MCF 10A (cell line): ENCODE measurements at places on chromosomes 12 and 14.
A peak's percentile ranks its signal among the peaks of the same experiment; 100 is the strongest.

- DNase-seq = no peak
These were observed 4.2 kb downstream of the DDX51 start for GRCh38 chr12:132139912-132140311.

- DNase-seq = no peak
These were observed 6.8 kb upstream of the SLC38A2 start for GRCh38 chr12:46379352-46379751.

- peak; percentile 62 for DNase-seq
These were observed 20.6 kb downstream of the COX14 start for GRCh38 chr12:50132505-50133135.

GRCh38 chr12:96698521-96698920 is 208.5 kb upstream of the NEDD1 start:
- peak; percentile 20 for DNase-seq

DNA sequence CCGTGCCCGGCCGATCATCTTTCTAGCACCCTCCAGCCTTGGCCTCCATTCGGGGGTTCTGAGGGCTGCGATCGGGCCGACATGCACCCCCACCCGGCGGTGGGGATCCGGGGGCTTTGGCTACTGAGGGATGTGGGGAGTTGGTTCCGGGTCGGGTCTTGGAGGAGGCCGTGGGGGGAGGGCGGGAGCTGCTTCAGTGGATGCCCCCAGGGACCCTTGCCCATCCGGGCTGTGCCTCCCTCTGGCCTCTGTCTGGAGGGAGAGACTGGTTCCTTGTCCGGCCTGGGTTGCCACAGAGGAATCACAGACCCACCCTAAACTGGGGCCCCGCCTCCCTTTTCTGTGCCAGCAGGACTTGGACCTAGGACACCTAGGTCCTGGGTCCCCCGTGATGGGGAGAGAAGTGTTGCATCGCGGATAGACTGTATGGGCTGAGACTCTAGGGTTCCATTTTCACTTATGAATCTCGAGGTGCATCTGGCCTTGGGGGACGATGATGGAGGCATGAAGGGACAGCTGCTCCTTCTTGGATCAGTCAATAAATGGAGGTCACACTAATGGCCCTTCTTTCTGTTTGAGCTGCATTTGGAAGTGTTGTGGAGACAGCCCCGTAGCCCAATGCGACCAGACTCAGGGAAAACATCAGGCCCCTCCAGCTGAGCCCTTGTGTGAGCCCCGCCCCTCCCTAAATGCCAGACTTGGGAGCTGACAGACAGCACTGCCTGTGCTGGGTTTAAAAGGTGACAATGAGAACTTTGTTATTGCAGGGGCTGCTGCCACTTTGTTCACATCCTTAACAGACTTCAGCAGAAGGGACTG is 577 bp downstream of the DTX3 start:
- DNase-seq = no peak

DNA sequence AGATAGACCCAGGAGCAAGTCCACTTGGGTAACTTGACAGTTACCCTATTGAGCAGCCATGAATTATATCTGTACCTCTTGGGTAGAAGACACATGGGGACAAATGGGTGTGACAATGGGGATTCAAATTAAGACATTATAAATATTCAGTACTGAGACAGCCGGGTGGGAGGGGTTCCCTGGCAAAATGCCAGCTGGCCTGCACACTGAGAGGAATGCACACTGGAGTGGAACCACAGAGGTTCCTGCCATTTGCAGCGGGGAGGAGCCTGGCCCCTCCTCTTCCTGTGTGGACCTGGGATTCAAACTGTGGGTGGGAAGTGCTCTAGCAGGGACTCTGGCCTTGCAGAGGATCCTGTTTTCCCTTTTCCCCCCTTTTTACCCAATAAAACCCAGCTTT is 118.7 kb upstream of the CDKN3 start:
- no peak for DNase-seq

GRCh38 chr14:24959791-24960331 is 90.1 kb downstream of the STXBP6 start:
- DNase-seq = no peak

GRCh38 chr12:38386205-38386985 is 69.8 kb downstream of the ALG10B start:
- DNase-seq = peak; percentile 86

- peak; percentile 88 for DNase-seq
These were observed 14.7 kb upstream of the ZNF385A start for GRCh38 chr12:54398995-54399793.

GRCh38 chr12:106131676-106132075 is 7.1 kb downstream of the NUAK1 start:
- DNase-seq = no peak

- DNase-seq = no peak
These were observed 71.8 kb downstream of the CACNA1C start for GRCh38 chr12:2124466-2125023.

GRCh38 chr12:45434094-45434493 is 218.2 kb downstream of the ANO6 start:
- no peak for DNase-seq

- DNase-seq = no peak
These were observed 65.6 kb upstream of the CNOT2 start for GRCh38 chr12:70177631-70178030.

DNA sequence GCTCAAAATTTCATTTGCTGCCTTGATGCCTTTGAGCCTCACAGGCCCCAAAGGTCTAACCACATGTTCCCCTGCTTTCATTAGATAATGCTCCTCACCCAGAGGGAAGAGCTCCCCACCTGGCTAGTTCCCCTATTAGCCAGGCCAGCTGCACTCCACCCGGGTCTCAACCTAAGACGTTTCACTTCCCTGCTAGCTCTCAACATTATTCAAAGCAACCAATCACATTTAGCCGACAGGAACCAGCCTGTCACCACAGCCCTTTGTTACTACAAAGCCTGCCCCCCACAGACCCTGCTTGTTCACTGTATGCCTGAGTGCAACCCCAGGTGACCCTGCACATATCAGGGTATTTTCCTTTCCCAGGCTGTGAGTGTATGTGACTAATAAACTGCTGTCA is 78.6 kb downstream of the SLC15A5 start:
- DNase-seq = no peak

DNA sequence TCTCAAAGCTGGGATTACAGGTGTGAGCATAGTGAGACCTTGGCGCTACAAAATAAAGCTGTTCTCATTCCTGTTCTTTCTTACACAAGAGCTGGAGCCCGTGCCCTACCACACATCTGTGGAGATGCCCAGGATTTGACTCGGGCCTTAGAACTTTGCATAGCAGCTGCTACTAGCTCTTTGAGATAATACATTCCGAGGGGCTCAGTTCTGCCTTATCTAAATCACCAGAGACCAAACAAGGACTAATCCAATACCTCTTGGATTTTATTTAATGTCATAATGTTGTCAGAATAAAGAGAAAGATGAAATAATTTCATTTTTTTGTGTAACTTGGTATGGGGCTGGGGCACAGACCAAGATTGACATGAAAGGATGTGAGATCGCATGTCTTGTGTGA is 7.6 kb downstream of the PNP start:
- no peak for DNase-seq

GRCh38 chr12:15732341-15733061 is 56.7 kb downstream of the EPS8 start:
- no peak for DNase-seq

DNA sequence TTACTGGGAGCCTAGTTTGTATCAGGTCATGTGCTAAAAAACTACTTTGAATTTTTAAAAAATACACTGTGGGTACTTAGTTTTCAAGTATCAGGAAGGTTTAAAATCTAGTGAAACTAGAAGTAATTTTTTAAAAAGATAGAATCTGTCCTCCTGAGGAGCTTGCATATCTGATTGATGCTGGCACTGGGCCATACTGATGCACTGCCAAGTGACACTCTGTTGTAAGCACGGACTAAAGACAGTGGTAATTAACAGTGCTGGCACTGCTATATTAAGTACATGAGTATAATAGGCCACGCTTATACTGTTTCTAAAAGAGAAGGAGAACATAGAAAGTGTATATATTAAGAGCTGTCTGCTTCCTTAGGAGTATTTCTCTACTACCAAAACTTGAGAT is 10.0 kb upstream of the TBC1D30 start:
- DNase-seq = peak; percentile 38

DNA sequence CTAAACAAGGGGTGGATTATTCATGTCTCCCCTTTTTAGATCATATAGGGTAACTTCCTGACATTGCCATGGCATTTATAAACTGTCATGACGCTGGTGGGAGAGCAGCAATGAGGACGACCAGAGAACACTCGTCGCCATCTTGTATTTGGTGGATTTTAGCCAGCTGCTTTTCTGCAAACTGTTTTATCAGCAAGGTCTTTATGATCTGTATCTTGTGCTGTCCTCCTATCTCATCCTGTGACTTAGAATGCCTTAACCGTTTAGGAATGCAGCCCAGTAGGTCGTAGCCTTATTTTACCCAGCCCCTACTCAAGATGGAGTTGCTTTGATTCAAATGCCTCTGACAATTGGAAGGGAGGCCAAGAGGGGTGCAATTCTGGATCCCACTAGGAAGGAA is 5.8 kb upstream of the CCDC63 start:
- DNase-seq = no peak

DNA sequence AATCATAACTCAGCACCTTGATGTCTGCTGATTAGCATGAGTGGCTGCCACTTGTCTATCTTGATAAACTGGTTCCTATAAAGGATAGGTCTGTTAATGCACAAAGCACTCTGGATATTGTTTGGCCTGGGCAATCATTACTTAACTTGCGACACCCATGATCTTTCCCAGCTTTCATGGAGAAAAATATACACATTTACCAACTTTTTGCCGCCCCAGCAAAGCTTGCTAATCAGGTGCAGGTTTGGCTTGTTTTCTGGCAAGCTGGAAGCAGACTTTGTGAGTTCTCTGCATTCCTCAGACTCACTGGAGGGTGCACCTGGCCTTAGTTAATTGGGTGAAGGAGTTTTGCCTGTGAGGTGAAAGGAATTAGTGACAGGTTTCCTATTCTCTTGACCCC is 1126.4 kb upstream of the FLRT2 start:
- no peak for DNase-seq

- DNase-seq = peak; percentile 14
These were observed 1258.1 kb upstream of the TMEM132C start for GRCh38 chr12:127008755-127009403.

DNA sequence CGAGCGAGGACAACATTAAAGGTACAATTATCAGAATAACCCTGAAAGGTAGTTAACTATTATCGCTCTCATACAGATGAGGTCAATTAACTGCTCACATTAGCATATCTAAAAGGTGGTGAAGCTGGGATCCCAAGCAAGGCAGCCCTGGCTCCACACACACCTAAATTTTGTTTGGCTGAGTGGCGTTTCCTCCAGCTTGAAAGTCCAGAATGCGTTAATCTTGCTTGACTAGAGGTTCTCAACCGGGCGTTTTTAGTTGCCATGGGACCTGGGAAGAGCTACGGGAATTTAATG is 531 bp downstream of the DLGAP5 start:
- DNase-seq = peak; percentile 41

DNA sequence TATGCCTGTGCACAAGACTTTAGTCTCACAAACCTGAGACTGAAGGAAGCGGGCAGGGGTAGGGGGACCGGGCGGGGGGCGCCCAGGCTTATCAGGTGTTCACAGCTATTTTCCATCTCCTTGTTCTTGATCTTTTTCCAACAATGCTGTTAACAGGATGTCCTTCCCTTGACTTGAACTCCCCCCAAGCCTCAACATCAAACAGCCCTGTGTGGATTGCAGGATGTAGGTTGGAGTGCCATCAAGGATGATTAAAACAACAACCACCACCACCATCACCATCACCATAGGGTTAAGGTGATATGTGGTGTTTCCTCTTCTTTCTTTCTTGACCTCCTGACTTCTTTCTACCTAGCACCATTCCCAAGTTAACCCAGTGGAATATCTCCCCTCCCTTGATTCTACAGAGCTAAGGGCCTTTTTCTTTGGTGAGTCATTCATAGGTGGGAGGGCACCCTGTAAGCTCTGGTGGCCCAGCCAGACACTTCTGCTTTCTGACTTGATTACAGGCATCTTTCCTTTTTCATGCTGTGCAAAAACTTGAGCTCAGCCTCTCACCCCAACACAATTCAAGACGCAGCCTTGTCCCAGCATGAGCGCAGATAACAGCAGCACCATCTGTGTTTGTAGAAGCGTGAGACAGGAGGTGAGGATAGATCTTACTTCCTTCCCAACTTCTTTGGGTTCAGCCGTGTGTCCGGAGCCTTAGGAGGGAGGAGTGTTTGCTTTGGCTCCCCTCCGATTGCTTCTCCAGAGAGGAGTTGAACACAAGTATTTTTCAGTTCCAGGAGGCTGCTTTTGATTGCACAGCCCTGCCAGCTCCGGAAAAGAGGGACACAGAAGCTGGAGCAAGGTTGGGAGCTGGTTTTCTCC is 26.8 kb downstream of the FLVCR2 start:
- DNase-seq = no peak

DNA sequence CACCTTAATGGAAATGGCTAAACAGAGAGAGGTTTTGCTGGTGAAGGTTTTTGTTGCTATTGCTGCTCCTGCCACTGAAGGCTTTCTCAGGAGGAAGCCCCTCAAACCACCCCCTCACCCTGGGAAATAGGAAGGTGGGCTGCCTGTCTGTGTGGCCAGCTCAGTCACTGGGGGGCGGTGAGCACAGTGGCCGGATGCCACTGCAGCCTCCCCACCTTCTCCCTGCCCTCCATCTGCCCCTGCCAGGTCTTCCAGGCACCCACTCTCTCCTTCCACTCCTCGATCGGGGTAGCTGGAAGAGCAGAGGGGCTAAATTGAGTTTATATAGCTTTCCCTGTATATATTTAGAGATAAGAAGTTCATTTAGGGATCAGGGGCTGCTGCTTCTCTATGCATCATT is 80.8 kb downstream of the PAPOLA start:
- DNase-seq = no peak

DNA sequence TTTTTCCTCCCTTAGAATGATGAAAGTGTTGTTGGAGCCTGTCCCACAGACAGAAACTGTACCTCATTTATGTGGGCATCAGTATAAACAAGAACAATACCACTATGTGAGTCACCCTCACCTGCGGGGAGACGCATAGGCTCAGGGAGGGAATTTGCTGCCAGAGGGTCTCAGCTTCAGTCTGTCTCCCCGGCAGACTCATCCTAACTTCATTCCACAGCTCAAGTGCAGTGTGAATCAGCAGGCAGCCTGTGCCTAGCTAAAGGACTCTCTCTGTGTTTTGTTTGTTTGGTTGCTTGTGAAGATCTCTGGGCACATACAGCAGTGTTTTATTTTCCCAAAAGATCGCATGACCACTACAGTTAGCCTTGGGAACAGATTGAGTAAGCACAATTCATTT is 98.9 kb downstream of the PRKCH start:
- DNase-seq = peak; percentile 88

DNA sequence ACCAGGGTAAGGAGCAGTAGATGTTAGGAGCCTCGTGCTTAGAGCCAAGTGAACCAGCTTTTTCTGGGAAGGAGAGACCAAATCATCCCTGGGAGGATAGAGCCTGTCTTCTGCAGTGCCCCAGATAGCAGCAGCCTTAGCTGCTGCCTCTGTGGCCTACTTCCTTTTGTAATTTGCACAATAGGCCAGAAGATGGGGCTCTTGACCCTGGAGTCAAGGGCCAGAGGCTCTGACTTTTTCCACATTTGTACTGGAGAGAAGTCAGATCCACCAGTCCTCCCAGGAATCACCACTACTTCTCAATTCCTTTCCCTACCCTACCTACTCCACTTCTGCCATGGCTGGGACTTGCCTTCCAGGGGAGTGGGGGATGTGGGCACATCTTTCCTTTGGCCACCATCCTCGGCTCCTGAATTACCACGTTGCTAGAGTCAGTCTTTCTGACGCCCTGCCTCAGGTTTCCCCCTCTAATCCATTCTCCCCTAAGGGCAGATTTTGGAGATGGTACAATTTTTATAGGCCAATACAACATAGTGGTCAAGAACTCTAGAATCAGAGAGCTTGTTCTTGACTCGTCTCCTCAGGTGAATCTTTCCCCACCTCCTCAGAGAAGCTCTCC is 3.3 kb upstream of the SLC4A8 start:
- peak; percentile 74 for DNase-seq

- no peak for DNase-seq
These were observed 26.0 kb downstream of the DCP1B start for GRCh38 chr12:1978078-1978862.
